ENCODE measurements at places on chromosomes 5 and 9.

GRCh38 chr5:108543486-108543885 lies 161.6 kb upstream of the FBXL17 start:
- no peak for DNase-seq

DNA sequence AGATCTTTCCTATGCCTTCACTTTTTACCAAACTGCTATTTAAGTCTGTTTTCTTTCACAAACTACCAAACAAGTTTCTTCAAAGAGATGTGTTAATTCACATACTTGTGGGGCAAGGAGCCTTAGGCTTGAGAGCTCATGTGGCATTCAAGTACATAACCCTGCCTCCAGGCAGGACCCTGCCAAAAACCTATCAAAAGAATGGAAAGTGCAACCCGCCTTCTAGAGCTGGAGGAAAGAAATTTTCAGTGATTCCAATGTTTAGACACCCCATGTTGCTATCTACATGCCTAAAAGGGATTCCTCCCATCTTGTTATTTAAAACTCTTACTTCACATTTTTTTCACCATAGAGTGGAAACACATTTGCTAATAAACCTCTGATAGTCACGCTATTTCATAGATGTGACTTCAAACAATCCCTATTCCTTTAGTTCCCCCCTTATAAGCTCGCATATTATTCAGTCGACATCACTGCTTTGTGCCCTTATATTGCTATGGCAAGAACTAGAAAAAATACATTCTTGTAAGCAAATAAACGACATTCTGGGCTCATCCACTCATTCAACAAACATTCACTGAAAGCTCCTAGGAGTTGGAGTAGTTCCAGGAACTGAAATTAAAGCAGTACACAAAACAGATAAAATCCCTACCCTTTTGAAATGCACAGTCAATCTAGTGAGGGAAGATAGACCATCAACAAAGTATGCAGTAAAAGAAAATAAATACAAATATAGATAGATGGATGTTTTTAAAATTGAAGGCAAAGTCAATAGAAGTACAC lies 518.1 kb downstream of the ELAVL2 start:
- no peak for DNase-seq

DNA sequence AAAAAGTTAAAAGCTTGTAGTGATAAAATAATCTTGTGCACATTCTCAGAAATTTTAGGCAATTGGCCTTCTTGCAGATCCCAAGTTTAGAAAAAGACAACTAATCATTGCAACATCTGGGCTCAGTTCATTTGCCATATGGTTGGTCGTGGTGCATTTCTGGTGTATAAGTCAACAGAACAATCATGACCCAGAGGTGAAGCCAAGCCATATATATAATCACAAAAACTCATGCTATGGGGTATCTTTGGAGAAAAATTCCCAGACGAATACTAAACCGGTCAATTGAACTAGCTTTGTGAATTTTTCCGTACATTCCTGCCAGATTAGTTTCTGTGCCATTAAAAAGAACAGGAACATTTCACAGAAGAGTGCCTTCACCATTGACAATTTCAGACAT lies 50.3 kb downstream of the FYB1 start:
- DNase-seq, result no peak

GRCh38 chr5:3126639-3127038 lies 375.2 kb upstream of the IRX2 start:
- no peak for DNase-seq

DNA sequence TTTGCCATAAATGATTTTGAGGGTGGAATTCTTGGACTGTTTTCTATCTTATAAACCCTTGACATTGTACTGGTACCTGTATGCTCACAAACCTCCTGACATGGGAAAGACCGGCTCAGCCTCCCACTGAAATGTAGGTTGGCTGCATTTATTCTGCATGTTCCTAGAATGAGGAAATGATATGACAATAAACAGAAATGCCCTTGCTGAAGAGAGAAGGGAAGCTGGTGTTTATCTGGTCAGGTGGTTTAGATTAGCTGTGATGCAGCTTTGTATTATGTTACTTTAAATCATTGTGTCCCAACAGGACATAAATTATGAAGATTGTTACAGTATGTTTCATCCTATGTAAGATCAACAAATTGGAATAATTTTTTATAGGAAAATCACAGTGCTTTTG lies 23.1 kb upstream of the CATSPER3 start:
- DNase-seq, result no peak

DNA sequence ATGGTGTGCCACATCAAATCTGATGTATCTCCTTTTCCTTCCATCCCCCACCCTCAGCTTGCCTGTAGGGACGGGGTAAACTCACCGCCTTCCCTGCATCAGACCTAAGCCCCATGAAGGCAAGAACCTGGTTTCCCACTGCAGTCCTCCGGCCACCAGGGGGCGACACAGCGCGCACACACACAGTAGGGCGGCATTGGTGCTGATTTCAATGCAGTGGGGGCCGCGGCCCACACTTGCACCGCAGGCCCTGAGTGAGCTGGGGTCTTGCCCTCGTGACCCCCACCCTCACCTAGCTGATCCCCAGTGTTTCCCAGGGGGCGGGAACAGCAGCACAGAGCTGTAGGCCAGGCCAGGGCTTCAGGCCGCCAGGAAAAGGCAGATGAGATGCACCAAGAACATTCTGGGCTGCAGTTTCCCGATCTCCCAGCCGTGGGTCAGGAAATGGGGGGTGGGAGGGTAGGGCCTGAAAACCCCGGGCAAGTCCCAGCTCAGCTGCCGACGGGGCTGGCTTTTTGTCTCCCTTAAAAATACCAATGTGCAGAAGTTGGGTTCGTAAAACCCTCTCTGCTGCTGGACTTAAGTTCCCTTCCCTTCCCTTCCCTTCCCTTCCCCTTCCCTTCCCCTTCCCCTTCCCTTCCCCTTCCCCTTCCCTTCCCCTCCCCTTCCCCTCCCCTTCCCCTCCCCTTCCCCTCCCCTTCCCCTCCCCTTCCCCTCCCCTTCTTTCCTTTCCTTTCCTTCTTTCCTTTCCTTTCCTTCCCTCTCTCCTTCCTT lies 19.5 kb downstream of the FAM163B start:
- DNase-seq, result no peak

DNA sequence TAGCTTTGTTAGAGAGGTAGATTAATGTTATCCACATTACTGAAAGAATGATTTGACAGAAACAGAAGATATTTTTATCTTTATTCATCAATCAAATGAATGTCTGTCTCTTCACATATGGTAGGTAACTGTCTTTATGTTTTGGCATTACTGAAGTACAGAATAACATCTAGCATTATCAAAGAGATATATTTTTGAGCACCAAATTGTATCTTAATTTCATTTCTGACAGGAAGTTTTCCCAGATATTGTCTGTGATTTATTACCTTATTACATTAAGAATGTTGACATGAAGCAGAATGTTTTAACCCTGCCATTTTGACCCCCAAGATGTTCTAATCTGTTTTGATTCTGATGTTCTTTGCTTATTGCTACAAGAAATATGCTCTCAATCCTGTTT lies 20.3 kb downstream of the CNTRL start:
- no peak for DNase-seq

DNA sequence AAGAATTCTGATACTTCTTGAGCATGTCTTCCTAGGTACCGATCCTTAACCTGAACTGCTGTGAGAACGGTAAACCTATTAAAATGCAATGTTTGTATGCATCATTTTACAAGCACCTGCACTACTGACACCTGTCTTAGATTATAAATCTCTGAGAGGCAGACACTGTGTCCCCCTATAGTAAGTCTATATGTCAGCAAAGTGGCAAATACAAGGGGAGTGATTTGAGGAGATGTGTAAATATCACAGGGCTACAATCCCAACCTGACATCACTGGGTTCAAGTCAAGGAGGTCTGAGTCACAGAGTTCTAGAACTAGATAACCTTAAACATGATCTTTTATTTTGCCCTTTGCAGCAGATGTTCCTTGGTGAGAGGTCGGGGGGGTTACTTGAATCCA lies 64.1 kb downstream of the ANKH start:
- DNase-seq, result no peak

DNA sequence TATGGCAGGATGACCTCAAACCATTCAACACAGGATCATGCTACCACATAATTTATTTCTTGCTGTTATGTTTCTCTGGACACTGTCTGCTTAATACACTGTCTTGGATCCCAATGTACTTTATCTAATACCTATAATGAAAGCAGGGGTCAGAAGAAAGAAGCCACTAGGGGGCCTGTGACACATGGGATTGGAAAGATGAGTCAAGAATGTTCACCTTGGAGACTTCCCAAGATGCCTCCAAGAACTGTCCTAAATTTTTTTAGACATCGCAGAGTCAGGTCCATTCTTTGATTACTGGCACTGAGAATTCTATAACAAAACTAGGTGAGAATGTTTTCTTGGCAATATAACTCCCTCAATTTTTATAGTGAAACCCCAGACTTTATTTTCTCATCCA lies 305.8 kb upstream of the SMARCA2 start:
- no peak for DNase-seq

GRCh38 chr5:51468196-51468595 lies 84.9 kb downstream of the ISL1 start:
- DNase-seq, result no peak

DNA sequence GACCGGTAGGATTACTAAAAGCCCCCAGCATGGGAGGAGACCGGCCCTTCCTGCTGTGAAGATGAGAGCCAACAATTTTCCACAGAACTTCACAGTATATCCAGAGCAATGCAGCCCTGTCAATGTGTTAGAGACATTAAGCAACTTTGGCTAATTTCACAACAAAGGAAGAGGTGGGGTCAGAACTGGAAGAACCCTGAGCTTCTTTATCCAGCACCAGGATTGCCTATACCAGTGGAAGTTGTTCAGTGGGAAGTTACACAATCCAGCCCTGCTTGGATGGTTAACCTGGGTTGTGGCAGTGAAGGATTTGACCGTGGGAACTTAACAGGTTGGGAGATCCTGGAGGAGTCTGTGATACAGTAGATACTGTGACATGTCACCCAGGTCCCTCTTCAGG lies 197.0 kb downstream of the FBN2 start:
- no peak for DNase-seq

DNA sequence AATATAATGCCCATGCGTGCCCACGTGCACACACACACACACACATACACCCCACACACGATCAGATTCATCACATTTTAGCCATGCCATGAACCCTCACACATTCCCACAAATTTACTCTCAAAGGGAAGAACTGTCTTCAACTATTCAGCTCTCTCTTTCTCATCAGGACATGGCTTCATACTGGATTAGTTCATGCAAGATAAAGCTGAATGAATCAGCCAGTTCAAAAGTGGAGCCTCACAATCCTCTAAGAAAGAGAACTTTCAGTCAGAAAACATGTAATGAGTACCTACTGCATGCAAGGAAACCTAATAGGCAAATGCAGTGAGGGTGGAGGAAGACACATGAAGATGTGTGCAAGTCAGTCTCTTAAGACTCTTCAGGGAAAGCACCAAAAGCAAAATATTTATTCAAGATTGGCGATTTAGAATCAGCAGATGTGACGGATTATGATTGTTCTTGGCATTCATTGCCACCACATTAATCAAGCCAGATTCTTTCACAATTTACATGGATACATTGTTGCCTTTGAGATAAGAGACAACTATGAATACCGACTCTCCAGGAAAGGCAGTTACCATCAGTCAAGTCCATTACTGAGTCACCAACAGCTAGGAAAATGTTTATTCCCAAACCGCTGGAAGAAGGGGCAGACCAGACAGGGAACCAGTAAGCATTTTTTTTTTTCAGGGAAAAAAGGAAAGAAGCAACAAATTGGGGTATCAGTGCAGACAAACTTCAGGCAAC lies 30.3 kb upstream of the PUM3 start:
- no peak for DNase-seq

DNA sequence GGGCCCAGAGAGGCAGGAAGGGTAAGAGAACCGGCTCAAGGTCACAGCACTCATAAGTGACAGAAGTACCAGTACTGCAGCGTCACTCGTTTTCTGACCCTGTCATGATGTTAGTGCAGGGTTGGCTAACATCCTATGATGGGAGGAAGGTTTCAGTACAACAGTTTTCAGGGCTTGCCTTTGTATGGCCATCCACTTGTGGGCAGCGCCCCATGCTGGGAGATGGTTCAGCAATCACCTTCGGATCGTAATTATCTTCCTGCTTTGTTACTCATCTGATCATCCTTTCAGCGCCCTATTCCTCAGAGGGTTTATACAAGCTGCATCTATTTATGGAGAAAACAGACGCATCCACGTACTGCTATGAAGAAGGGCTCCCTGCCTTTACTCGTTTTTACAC lies 2.4 kb downstream of the MAP1B start:
- no peak for DNase-seq

DNA sequence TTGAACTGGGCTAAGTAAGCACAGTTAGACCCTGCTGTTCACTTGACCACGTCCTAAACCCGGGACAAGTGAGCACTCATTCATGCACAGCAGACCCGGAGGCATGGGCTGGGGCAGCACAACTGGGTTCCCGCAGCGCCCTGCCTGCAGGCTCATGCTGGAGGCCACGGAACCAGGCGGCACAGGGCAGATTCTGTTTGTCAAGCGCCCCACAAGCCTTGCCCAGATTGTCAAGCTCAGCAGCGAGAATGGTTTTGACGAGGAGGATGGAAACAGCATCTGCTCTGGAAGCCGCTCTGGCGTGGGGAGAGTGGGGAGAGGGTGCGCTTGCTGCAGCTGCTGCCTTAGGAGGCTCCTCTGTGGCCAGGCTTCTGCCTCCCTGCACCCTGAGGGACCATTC lies 32.7 kb downstream of the PRRT1B start:
- no peak for DNase-seq

Measured in HuH-7 (cell line).